Stimulated activated CD4-positive, alpha-beta T cell treated with anti-CD3 and anti-CD28 coated beads, Interleukin-4, amount 100 ng/mL, for 48 hours (primary cell): ENCODE measurements at places on chromosomes 12 and 14.

DNA sequence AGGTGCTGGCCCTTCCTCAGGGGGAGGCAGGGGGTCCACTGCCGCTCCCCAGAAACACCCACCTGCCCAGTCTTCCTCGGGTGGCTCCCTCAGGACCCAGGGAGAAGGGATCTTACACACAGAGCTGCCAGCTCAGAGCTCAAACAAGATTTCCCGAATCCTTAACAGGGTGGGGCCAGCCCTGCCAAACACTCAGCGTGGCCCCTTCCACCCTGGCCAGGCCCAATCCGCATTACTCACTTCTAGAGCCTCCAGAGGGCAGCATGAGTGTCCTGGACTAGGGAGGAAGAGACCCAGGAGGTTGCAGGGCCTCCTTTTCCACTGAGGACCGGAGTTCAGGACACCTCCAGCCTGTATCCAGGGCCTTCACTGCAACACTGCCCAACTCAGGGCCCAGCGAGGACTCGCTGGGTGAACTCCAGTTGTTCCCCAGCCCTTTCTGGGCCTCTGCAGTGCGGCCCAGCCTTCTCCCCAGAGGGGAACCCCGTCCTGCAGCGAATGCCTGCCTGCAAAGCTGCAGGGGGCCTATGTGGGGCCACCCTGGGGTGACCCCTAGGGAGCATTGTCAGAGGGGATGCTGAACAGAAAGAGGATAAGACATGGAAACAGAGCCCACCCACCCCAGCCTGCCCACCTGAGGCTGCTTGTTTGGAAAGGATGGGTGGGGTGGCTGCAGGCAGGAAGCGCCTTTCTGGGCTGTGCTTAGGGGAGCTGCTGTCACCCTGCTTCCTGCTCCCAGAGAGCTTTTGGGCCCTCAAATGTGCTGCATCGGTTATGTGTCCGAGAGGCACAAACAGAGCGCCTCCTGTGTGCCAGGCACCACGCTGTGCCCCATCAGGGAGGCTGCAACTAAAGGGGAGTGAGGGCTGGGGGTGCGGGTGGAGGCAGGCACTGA is 43.8 kb downstream of the CCNK start:
- no peak for DNase-seq

DNA sequence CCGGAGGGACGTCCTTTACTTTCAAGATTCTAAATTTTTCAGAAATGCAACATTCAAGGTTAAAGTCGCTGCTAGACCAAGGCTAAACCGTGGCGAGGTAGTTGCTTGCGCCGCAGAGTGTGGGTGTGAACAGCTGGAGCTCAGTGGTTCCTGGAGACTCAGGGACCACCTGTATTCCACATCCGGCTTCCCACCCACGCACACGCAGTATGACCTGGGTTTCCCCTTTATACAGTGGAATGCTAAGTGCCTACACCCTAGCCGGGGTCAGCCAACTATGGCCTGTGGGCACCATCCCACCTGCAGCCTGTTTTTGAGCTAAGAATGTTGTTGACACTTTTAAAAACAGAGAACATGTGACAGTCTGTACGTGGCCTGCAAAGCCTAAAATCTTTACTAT is 42.9 kb upstream of the TESC start:
- no peak for DNase-seq

DNA sequence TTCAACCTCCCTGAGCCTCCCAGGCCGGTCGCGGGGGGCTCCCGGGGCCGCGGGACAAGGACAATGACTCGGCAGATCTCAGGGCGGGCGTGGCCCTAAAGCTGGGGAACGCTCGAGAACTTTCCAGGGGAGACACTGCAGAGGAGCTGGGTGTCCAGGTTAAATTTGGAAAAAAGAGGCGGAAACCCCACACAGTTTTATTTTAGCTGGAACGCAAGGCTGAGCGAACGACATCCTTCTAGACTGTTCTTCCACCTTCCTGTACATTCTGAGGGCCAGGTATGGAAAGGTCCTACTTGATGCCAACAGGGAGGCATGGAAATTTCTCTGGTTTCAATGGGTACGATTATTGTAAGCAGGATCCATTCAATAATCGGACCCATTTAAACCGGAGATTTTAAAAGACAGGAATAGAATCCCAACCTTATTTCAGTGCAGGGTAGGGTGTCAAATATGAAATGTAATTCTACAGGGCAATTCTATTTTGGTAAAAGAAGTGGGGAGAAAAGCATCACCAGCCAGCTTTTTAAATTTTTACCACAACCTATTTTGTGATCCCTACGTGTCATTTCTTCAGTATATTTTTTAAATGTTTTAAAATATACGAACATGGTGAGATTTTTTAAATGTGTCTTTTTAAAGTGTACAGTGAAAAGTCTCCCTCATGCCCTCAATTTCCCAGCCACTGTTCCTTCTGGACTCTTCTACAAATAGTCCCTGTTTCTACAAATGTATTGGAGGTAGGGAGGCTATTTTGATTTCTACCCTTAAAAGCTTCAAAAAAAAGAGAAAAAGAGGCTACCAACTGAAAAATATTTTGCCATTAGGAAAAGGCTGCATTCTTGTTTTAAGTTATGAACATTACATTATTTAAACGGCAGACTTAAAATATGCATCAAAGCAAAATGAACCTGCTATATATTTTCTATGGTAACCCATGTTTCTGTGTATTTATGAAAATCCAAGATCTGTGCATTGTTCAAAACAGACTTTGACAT is 1.1 kb upstream of the UBC start:
- no peak for DNase-seq

GRCh38 chr14:31401369-31401932 is 18.9 kb downstream of the HEATR5A start:
- no peak for DNase-seq

- no peak for DNase-seq
These were observed 190.4 kb downstream of the NTF3 start for GRCh38 chr12:5622280-5622679.

GRCh38 chr12:79186506-79186905 is 321.9 kb downstream of the SYT1 start:
- DNase-seq = no peak

- peak; percentile 22 for DNase-seq
These were observed 41.2 kb downstream of the BEGAIN start for GRCh38 chr14:100546051-100546443.

DNA sequence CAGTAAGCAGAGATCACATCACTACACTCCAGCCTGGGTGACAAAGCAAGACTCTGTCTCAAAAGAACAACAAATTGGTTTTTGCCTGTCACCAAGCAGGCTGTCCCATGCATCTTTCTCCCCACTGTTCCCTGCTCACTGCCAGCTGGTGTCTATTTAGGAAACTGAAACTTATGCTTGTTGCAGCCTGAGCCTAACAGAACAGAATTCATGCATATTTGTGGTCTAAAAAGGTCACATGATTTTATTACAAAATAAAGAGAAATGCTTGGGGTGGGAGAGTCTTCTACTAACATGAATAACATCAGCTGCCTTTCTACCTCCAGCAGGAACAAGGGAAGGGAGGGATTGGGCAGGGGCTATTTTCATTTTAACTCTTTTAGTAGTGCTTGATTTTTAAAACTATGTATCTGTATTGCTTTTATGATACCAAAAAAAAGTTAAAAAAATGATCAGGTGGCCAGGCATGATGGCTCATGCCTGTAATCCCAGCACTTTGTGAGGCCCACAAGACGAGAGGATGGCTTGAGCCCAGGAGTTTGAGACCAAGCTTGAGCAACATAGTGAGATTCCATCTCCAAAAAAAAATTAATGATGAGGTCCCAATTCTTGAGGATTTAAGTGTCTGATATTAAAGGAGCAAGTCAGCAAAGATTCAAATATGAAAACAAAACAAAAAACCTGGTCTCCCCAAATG is 923 bp downstream of the STAT2 start:
- no peak for DNase-seq

- peak; percentile 95 for DNase-seq
These were observed at the start of gene TDG for GRCh38 chr12:103965590-103966504. Gene TDG (plus strand): TSS chr12:103965872. CDS start chr12:103966038, 166 bp downstream.

DNA sequence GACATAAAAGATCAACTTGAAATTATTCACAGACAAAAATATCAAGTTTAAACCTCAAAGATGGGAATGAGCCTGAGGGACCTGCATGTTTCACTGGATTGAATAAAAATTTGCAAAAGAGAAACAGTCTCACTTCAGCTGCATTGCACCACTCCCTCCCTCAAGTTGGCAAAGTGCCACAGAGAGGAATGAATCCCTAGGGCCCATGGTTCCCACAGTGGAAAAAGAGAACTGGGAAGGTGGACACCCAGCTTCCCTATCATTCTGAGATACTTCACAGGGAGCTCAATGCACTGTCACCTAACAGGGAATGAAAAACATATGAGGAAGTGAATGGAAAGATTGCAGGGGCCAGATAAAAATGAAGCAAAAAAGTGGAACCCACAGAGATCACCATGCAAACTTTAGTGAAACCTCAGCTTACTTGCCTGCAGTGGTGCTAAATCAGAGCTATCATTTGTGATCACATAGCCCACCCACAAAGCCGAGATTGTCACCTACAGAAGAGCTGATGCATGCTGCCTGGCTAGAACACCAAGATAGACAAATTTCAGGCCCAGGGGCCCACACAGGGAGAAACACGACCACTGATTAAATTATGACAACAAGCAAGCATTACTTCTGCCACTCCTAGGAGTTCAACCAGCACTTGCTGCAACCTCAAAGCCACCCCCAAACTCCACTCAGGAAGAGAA is 911.3 kb downstream of the LRFN5 start:
- DNase-seq = no peak

DNA sequence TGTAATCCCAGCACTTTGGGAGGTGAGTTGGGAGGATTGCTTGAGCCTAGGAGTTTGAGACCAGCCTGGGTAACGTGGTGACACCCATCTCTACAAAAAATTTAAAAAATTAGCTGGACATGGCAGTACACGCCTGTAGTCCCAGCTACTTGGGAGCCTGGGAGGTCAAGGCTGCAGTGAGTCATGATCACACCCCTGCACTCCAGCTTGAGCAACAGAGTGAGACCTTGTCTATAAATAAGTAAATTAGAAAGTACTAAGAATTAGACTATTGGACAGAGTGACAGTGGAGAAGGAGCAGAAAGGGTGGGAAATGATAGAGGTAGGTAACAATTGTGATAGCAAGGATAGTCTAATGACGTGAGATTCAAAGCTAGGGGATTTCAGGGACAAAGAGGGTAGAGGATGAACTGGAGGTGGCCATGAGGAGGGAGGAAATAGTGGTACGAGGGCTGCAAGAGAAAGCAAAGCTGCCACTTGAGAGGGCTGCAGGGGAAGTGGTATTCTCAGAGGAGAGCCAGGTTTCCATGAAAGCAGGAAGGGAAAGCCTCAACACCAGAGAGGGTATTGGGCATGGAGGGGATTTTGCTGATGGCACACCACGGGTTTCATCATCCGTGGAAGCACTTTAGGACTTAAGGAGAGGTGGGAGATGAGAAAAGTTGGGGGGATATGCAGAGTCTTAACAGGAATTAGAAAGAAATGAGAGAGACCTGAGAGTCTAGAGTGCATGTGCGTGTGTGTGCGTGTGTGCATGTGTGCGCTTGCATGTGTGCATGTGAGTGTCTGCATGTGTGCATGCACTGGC is 85.6 kb downstream of the SYNE2 start:
- no peak for DNase-seq

DNA sequence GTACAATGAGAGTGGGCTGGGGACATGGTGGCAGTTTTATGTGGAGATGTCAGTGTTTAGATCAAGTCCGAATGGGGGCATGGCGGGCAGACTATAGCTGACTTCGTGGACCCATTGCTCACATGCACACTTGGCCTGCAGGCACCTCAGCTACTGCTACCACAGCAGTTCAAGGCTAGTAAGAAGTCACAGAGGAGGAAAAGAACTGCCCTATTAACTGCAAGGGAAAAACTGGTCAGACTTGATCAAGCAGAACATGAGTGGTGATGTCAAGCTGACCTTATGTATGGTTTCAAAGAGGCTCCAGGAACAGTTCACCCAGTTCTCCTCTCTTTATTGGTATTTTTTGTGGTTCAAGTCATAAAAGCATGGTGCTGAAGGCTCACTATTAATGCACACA is 30.2 kb upstream of the FRS2 start:
- DNase-seq = no peak

DNA sequence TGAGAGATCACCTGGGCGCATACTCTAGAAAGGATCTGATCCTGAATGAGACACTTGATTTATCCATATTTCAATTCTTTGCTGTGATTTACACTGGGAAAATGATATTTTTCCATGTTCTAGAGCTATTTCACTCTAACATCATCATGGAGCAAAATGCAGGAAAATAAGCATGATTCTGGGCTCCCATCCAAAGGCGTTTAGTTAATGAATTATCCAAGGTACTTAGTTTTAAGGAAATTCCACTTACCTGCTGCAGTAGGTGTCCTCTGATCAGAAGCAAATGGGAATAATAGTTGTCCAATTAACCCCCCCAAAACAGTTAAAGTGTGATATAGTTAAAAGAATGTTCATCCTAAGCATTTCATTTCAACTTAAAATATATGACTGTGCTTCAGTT is 204.5 kb upstream of the PRKD1 start:
- no peak for DNase-seq

DNA sequence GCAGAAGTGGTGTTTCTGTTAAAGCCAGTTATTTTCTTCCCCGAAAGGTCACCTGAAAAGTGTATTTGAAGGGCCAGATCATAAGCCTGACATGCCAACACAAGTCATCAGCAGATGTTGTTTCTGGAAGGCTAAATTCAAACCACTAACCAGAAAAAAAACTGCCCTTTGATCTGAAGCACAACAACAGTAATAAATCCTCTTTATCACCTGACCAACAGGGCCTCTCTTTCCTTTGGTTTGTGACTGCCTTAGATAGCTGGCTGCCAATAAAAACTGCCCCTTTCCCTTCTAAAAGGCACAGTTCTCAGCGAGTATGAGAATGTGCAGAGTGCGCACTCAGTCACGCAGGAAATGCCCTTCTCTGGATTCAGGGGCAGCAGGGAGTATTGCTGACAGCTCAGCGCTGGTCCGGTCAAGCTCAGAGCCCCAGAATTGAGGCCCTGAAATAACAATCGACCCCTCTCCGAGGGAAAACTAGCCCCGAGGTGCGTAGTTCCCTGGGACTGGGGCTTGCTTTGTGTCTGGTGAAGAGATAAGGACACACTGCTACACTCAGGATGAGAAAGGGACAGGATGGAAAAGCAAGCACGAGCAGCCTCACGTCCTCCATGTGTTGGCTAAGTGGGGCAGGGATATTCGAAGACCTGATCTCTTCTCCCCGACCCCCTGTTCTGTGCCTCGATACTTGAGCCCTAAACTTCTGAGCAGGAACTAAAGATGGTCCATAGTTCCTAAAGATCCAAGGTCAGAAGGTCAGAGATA is 184.2 kb upstream of the GZMB start:
- DNase-seq = no peak

- no peak for DNase-seq
These were observed 11.6 kb downstream of the WNT5B start for GRCh38 chr12:1640328-1641234.
